Left renal pelvis (tissue), 4 donors: ENCODE measurements at places on chromosomes 16 and 17. TPM values are rescaled to one million over a fixed set of nuclear protein-coding genes. Genes with fewer than 3 reads are reported as not detected.

HAGH gene
- polyA plus RNA-seq: 33.4 TPM

- DNase-seq: no peak
These were observed 59.5 kb downstream of the RAI1 start for GRCh38 chr17:17740615-17741348.

DNA sequence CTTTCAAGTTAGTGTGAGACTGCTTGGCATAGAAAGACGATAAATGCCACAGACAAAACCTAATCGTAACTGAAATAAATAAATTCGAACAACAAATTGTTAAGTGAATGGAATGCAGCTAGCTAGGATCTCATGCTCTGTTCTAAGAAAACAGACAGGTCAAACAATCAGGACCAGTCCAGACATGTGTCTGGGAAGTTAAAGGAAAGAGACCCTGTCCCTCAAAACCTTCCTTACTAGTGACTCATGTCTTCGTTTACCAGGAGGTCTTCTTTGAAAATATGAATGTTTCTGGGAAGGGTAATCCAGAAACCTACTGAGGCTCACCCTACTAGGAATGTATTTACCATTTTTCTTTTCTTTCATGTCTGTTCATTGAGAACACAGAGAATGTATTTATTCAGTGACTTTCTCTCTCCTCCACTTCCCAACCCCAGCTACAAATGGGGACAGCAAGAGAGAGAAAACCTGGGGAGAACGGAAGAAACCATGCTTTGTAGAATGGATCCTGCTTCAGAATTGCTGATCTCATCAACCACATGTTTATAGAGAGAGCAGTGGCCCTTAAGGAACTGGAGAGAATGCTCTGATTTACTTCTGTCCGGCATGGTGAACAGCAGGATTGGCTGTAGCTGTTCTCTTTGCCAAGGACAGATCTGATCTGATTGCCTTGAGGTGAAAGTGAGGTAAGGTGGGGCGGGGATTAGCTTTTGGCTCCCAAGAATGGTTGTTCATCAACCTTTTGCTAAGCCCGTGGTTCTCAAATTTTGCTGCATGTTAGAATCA, 39.4 kb upstream of the DHX8 start:
- no peak for DNase-seq

DNA sequence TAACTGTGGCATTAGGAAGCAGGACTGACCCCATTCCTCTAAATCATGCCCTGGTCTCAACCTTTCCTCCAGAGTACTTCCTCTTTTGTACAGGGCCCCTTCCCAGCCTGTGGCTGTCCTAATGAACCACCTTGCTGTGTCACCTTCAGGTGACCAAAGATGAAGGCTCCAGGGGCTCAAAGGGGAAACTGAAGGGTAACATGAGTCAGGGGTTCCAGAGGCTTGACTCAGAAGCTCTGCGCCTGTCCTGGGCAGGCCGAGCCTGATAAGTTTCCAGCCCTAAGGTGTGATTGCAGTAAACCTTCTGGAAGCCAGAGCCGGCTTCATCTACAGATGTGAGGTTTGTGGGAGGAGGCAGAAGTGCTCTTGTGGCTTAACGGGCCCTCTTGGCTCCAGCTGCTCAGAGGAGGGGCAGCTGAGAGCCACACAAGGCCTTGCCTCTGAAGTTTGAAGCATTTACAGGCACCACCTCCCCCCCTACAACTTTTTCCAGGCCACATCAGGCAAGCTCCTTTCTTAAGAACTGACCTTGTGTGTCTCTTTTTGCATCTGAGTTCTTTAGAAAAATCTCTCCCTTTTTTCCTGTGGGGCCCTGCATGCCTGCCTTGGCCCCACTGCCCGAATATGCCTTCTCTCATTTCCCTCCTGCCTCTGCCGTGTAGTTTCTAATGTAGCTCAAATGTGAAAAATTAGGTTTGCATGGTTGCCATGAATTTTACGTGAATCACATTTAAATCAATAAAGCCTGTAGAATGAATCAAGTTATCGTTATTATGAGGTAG, 149.9 kb downstream of the CLEC16A start:
- no peak for DNase-seq

AARS1 gene
- 85.5 TPM for polyA plus RNA-seq

DNA sequence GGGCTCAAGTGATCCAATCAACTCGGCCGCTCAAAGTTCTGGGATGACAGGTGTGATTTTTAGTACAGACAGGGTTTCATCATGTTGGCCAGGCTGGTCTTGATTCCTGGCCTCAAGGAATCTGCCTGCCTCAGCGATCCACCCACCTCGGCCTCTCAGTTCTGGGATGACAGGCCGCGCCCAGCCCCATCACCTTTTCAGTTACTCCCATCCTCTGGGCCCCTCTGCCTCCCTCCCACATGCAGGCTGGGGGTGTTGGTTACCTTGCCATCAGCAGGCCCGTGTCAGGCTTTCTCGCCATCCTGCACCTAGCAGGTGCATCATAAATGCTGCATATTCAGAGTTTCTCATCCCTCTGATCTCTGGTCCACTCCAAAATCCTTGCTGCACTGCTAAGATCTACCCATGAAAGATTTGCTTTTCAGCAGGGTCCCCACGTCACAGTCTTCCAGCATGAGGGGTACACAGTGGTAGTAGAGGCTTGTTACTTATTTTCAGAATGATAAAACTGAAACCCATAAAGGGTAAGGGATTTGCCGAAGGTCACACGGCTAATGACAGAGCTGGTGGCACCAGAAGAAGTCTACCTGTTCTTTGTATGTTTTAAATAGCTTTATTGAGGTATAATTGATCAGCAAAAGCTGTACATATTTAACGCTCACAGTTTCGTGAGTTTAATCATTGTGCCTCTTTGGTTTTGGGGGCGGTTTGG, 16.6 kb downstream of the PMM2 start:
- no peak for DNase-seq

TXNL4B gene
- polyA plus RNA-seq: 20.0 TPM

GRCh38 chr17:77089124-77089490, 51.7 kb upstream of the SEC14L1 start:
- no peak for DNase-seq

GRCh38 chr17:80558046-80558445, 13.4 kb downstream of the RPTOR start:
- DNase-seq: no peak

- DNase-seq: no peak
These were observed 29.7 kb downstream of the NME3 start for GRCh38 chr16:1741553-1742165.

CLEC19A gene
- 0.08 TPM for polyA plus RNA-seq

ABHD15 gene
- polyA plus RNA-seq: 8.1 TPM
